ENCODE measurements at places on chromosomes 3 and 15. TPM values are rescaled to one million over a fixed set of nuclear protein-coding genes. Genes with fewer than 3 reads are reported as not detected.

Gene CHRNA5
- 23.6 TPM for total RNA-seq

Gene GOLGA6L7
- not detected for total RNA-seq

- DNase-seq, result no peak
Measured at GRCh38 chr3:44106756-44107155, 134.9 kb upstream of the TOPAZ1 start.

Gene CD86
- total RNA-seq, result not detected

GRCh38 chr15:73335471-73335870 lies 33.3 kb downstream of the HCN4 start:
- DNase-seq, result no peak

Gene IL5RA
- not detected for total RNA-seq

GRCh38 chr15:100373942-100374341 lies 32.2 kb upstream of the ADAMTS17 start:
- DNase-seq, result no peak

DNA sequence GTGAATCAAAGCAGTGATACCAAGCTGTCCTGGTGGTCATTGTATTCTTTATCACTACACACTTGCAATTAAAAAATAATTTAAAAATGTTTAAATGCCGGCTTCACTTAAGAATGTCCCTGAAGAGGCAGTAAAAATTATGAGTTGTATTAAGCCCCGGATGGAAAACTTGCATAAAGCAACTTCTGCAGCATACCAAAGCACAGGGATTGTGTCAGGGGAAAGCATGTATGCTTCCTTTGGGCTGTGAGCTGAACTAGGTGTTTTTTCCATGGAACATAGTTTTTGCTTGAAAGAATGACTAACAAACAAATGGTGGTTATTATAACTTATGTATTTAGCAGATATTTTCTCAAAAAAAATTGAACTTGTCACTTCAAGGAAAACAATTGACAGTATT lies 143.1 kb downstream of the ARNT2 start:
- no peak for DNase-seq

- no peak for DNase-seq
Measured at GRCh38 chr3:156635034-156635433, 39.4 kb upstream of the TIPARP start.

- DNase-seq, result no peak
Measured at GRCh38 chr3:28940530-28940929, 340.3 kb upstream of the RBMS3 start.

Gene CFAP100
- 1.1 TPM for total RNA-seq

Gene HEG1
- total RNA-seq, result 33.8 TPM

DNA sequence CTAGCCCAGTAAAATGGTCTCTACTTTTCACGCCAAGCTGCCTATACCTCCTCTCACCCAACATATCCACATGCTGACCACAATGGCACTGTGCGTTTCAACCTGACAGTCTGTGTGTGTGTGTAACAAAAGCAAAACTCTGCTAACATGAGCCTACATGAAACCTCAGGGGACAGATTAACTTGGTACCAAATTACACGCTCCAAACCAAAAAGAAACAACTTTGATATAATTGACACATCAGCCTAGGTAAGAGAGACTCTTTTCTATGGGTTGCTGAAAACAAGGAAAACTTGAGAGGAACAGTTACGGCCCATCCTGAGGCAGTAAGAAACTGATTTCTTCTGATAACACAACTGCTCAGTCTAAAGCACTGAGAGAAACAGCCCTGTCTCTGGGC lies 31.5 kb downstream of the IGF2BP2 start:
- no peak for DNase-seq

GRCh38 chr3:131630807-131631206 lies 128.0 kb upstream of the MRPL3 start:
- DNase-seq, result no peak

Gene SCN11A
- 0.63 TPM for total RNA-seq

Gene GRAMD1C
- 2.4 TPM for total RNA-seq

DNA sequence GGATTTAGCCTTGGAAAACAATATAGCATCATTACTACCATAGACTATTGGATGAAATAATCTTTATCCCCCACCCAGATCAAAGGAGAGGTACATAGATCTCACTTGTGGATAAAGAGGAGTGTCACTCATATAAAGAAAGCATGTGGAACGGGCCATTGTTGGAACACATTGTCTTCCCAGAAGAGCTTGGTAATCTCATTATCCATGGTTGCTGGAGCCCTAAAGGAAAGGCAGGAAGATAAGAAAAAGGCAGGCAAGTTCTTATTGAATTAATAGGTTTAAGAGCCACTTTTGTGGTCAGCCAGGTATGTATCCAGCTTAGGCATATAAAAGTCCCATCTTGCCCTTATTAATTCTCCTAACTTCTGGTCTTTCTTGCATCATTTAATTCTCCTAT lies 659.1 kb downstream of the GRM7 start:
- no peak for DNase-seq

Gene PTX3
- total RNA-seq, result 41.1 TPM

DNA sequence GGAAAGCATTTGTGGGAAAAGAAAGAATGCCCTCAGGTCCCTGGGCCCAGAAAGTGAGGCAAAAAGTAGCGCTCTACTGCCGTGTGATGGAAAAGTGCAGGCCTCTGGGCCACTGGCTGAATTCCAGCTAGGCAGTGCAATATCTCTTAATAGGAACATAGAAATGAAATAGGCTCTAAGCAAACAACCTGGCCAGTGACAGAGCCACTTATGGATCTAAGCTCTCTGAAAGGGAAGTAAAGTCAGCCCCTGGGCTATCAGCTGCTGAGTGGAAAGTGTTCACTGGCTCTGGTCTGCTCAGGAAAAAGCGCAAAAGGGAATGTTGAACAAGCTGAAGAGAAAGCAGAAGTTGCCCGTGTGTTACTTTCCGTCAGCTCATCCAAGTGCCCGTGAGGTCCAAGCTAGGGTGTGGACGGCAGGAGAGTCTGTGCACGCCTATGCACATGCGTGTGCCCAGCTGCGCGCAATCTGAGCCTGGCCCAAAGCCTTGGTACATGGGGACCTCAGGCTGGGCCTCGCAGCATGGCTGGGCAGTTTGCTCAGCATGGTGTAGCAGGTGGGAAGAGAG lies 74.0 kb upstream of the RAD18 start:
- no peak for DNase-seq

- DNase-seq, result no peak
Measured at GRCh38 chr3:10517627-10518026, 12.2 kb upstream of the ATP2B2 start.

DNA sequence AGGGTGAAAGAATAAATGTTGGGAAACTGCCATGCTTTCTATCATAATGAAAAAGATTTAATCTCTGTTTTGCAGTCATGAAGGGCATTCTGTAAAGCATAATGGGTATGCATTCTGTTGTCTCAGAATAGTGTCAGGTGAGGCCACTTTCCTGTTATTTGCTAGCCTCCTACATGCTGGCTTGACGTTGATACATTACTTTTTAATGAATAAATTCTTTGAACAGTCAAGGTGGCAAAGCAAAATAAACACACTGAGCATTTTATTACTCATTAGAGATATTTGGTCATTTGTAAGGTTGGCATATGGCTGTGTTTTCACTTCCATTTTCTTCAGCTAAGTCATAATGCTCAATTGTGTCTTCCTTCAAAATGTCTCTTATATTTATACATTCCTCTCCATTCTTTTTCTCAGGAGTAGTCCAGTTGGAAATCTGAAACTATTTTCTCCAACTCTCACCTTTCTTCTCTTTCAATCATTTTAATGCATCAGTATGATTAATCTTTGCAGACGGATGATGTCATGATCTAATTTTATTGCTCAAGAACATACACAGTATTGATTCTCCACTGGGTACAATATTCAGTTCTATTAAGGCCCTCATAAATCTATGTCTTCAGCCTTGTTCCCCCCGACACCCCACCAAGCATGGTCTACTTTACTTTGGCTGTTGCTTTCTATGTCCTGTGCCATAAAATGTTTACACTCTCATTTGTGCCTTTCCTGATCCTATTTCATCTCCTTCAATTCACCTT lies 290.7 kb downstream of the GBE1 start:
- no peak for DNase-seq

- DNase-seq, result no peak
Measured at GRCh38 chr3:123110282-123110975, 43.6 kb downstream of the PDIA5 start.

GRCh38 chr3:17931131-17931530 lies 188.7 kb upstream of the TBC1D5 start:
- DNase-seq, result no peak

Gene UROC1
- total RNA-seq, result not detected

DNA sequence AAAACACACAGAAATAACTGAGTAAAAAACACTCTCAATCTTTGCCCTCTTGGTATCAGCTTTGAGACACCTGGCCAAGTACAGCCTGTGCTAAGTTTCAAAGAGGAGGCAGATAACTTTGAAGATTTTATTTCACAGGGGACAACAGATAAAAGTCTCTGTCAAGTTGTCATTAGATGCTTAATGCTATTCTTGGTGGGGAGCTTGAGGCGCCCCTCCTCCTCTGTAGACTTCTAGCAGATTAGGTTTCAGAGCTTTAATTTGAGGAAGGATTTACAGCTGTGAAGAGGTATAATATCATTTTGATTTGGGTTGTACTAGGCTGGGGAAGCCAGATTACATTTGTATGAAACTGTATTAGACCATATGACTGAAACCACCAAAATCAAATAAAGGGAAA lies 620.3 kb downstream of the FHIT start:
- DNase-seq, result no peak

Gene HYAL1
- total RNA-seq, result 2.5 TPM

DNA sequence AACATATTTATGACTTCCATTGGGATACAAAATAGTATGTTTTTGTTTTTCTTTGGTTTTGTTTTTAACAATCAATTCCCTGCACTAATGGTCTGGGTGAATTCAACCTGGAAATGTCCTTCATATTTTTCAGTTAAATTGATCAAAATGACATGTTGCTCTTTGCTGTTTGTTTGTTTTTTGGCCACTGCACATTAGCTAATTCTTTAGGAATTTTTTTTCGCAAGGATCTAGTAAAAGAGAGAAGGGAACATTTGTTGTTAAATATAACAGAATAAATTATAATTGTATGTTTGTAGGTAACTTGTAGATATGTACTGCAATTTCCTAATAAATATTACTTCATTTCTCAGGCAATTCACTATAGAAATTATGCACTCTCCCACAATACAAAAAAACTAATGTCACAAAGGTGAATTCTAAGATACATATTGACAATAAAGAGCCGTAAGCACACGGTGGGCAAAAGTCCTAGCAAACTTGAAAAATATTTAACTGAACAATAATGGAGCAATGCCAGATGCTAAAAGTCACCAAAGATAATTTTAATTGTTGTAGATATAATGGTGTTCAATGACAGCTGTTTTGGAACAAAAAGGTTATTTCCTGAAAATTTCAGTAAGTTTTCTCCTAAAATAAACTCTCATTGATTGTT lies 21.4 kb upstream of the PPARG start:
- DNase-seq, result no peak

Gene SUCNR1
- not detected for total RNA-seq

DNA sequence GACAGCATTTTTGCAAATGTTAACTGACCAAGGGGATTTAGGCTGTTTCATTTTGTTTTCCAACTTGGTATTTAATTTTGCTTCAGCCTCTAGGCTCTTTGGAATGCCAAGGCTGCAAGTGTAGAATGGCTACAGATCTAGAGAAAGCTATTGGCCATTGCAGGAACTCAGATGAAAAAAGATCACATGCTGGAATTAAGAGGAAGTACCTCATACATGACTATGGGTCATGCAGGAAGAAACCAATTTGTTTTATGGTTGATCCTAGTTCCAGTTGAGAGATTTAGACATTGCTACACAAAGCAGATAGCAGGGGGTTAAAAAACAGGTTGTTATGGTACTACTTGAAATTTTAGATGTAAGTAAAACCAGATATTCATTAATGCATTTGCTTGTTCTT lies 12.7 kb upstream of the CLDN16 start:
- no peak for DNase-seq

Gene ATP13A3
- 74.6 TPM for total RNA-seq

Gene DUOX2
- 0.02 TPM for total RNA-seq

Gene GHSR
- not detected for total RNA-seq

- DNase-seq, result no peak
Measured at GRCh38 chr3:64438066-64438465, 212.8 kb upstream of the PRICKLE2 start.

Gene CHL1
- total RNA-seq, result 0.14 TPM

- no peak for DNase-seq
Measured at GRCh38 chr3:94036909-94037507, 8.6 kb upstream of the STX19 start.

DNA sequence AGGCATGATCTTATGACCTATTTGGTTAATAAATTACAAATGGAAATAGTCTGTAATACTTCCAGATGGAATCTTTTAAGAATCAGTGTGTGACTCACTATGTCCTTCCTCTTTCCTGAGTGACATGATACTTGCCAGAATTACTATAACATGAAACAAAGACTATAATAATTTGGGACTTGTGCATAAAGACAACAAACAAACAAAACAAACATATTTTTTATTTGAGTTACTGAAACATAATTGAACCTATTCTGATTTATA lies 1268.1 kb downstream of the OTOL1 start:
- DNase-seq, result no peak

GRCh38 chr3:133659806-133660205 lies 1.9 kb downstream of the TOPBP1 start:
- DNase-seq, result no peak

Gene KCNH8
- total RNA-seq, result 3.5 TPM

GRCh38 chr3:42700366-42701288 lies 2.0 kb downstream of the HHATL start:
- DNase-seq, result no peak

- no peak for DNase-seq
Measured at GRCh38 chr3:179288845-179289244, 34.0 kb upstream of the ZNF639 start.

DNA sequence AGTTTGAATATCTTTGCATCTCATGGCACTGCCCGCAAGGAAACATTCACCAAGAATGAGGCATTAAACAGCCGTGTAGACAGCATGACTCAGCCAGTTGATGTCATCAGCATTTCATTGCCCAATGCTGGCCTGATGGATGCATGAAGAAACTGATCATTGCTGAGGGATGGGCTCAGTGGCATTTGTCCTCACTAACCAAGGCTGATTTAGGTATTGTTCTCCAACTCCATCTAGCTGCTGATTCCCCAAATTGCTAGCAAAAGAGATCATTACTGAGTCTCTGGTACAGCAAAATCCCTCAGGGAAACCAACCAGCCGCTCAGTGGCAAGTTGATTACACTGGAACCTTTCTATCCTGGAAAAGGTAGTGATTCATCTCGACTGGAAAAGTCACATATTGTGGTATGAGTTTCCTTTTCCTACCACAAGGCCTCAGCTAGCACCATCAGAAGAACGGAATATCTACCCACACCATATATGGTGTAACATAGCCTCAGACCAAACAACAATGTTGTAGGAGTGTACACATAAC lies 186.5 kb upstream of the GAP43 start:
- no peak for DNase-seq

Gene FSTL1
- 180 TPM for total RNA-seq

DNA sequence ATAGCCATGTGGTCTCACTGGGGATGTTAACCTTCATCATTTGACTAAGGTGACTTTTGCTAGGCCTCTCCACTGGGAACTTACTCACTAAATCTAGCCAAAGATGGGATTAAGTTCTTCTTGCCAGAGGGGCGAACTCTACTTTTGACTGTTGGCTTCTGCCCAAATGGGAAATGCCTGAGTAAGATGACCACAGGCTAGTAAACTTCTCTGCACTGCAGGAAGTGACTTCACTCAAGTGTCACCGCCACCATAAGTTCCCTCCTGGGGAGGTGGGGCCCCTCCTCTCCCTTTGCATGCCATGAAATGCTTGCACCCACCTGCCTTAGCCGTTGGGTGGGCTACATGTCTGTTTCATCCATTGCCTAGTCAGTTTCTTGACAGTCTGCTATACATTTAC lies 388.3 kb downstream of the FEZF2 start:
- DNase-seq, result no peak
